AG09319 (cell line): ENCODE measurements at places on chromosomes 3 and 15.

GRCh38 chr3:58188921-58189451 lies 21.8 kb downstream of the DNASE1L3 start:
- DNase-seq, result no peak

DNA sequence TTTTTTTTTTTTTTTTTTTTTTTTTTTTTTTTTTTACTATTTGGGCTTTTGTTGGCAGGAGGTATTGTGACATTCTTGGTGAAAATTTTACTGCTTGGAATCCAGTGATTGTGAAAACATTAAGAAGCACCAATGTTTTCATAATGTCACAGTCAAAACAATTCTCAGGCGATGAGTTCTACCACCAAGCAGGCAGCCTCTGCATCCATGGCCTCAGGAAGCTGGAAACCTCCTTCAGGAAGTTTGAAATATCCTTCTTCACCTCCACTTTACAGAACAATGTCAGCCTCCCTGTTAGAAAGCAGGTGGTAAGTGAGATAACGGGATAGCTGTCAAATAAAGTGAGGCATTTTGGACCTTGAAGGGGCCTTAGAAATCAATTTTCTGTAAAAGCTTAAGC lies 98.3 kb downstream of the MEX3B start:
- no peak for DNase-seq

GRCh38 chr3:136562026-136562425 lies 190.2 kb downstream of the STAG1 start:
- no peak for DNase-seq

GRCh38 chr15:61459785-61460707 lies 230.9 kb upstream of the RORA start:
- DNase-seq, result no peak

DNA sequence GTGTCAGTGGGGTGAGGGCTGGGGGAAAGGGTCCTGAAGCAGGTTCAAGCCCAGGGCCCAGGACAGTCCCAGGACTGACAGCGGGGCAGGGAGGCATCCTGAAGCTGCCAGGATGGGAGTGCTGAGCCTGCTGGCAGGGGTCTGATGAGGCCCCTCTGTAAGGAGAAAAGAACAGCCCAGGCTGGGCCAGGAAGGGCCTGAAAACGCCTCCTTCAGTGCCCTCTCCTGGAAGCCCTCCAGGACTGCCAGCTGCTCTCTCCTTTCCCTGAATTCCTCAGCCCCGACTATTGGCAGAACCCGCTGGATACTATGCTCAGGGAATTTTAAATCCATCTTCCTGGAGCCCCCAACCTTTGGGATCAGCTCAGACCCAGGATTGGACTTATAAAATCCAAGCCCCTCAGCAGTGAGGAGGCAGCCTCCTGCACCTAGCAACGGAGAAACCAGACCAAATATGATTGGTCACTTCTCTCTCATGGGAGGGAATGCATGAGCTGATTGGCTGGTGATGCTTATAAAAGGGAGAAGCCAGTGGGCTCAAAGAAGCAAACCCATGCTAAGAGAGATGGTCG lies 203.5 kb upstream of the LINGO1 start:
- DNase-seq, result no peak

- DNase-seq, result no peak
These were observed 14.5 kb upstream of the CCDC33 start for GRCh38 chr15:74221399-74222239.

DNA sequence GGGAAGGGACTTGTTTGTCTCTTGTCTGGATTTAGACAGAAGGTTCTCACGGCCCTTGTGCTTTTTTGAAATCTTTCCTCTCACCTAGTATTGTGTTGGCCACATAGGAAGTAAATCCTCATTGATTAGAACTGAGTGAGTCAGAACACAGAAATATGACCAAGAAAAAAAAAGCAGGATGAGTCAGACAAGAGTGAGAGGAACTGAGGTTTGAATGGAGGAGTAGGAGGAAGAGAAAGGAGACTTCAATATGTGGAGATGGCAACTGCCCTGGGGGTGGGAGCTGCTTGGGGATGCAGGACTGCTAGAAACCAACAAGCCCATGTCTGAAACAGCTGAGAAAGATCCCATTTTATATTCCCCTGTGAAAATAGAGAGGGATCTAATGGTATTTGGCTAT lies 194.1 kb upstream of the ZBTB20 start:
- no peak for DNase-seq

- no peak for DNase-seq
These were observed 57.3 kb downstream of the GPR171 start for GRCh38 chr3:151145713-151146070.
